Activated effector memory CD4-positive, alpha-beta T cell treated with anti-CD3 and anti-CD28 coated beads, Interleukin-2, amount 50 U/mL, for 16 hours (primary cell): ENCODE measurements at places on chromosomes 4 and X.

DNA sequence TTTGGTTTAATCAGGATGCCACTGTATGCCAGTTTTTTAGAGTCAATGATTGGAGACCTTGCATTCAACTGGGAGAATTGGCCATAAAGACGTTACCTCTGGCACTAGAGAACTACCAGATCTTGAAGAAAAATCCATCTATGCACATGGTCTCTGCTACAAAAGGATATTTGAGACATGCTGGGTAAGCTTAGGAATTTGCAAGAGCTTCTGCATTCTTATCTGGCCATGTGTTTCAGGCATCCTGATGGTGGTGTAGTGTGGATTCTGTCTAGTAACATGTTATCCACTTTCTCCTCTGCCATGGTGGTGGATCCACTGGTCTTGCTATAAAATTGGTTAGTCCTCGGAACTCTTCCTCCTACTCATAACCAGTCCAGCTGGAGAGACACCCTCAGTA lies 185.3 kb upstream of the WDFY3 start:
- no peak for DNase-seq

DNA sequence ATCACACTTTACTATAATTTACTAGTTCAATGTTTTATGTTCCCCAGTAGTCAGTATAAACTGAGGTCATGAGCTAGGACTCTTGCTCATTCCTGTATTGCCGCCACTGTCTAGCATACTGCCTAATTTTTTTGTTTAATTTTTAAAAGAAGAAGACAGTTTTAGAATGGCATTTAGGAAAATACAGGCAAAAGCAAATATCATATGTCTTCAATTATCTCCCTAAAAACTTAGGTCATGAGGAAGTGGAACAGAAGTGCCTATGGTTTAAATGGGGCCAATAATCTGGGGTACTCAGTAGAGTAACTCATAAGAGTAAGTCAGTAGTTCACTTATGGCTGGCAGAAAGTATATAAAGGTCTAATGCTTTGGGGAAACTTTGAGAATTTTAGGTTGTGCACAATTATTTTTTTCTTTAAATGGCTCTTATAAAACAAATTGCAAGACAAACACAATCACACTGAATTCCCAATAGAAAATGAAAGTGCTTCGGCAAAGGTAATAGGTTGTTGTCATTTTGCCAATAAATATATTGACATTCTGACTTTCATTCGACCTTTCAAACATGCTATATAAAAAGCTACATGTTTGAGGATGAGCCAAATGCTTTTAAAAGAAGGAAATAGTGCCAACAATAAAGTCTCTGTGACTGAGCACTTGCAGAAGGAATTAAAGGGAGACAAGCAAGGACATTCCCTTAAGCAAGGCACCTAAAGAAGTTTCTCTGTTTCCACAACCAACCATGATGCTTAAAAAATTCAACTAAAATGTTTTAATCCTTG lies 390.1 kb downstream of the PDGFC start:
- no peak for DNase-seq

DNA sequence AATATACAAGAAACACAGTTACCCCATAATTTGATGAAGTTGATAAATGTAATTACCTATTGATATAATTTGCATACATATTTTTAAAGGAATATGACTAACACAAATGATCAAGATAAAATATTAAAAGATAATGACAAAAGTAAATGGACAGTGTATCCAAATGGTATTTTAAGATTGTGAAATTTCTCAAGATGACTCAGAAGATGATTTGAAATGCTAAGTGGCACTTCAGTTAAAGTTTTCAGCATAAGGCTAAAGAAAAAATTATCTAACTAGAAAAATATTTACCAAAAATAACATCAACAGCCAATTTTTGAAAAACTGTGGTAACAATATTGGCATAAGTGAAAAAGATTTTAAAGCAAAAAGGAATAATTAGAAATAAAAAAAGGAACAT lies 248.4 kb upstream of the NDST4 start:
- no peak for DNase-seq

- DNase-seq: no peak
Observed at GRCh38 chr4:26056406-26056805, 142.4 kb downstream of the SMIM20 start.

DNA sequence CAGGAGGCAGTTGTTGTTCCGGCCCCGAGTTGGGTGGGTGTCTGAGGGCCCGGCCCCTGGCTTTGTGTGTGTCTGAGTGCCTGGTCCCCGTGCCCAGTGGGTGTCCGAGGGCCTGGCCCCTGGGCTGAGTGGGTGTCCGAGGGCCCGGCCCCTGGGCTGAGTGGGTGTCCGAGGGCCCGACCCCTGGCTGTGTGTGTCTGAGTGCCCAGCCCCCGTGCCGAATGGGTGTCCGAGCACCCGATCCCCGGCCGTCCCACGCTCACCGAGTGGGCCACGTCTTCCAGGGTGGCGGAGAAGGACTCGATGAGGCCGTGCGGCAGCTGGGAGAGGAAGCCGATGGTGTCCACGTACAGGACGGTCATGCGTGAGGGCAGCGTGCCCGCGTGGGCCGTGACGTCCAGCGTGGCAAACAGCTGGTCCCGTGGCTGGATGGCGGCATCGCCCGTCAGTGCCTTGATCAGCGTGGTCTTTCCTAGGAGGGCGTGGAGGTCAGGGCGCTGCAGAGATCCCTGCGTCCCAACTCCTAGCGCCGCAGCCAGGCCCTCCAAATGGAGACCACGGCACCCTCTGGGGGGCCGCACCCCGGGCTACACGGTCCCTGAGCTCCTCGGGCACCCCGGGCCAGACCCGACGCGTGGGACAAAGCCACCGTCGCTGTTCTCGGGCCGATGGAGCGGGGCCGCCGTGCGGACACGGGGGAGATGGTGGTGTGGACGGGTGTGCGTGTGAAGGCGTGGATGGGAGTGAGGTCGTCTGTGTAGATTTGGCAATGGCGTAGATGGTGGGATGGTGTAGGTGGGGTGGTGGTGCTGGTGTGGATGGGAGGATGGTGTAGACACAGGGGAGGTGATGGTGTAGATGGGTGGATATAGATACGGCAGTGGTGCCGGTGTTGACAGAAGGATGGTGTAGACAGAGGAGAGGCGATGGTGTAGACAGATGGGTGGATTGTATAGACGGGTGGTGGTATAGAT lies 7.2 kb downstream of the GTPBP6 start:
- peak; percentile 55 for DNase-seq

DNA sequence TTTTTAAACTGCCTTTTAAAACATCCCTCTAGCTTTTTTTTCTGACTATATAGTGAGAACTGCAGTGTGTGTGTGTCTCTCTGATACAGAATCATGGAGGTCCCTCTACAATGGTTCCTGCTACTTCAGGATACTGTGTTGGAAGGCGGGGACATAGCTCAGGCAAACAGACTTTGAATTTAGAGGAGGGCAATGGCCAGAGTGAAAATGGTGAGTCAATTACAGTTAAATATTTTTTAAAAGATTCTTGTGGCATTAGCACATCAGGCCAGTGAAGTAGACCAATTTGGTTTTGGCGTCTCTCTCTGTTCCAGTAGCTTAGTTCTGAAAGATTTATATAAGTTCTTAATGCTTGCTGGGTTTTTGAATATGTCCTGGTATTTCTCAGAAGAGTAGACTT lies 47.1 kb downstream of the ALG13 start:
- no peak for DNase-seq

GRCh38 chr4:155578219-155578618 lies 88.4 kb upstream of the GUCY1A1 start:
- no peak for DNase-seq

GRCh38 chr4:163701916-163702315 lies 207.4 kb downstream of the TMA16 start:
- DNase-seq: no peak

- DNase-seq: no peak
Observed at GRCh38 chrX:122512561-122513072, 671.5 kb upstream of the GRIA3 start.

GRCh38 chr4:88719381-88719780 lies 21.8 kb upstream of the NAP1L5 start:
- no peak for DNase-seq

DNA sequence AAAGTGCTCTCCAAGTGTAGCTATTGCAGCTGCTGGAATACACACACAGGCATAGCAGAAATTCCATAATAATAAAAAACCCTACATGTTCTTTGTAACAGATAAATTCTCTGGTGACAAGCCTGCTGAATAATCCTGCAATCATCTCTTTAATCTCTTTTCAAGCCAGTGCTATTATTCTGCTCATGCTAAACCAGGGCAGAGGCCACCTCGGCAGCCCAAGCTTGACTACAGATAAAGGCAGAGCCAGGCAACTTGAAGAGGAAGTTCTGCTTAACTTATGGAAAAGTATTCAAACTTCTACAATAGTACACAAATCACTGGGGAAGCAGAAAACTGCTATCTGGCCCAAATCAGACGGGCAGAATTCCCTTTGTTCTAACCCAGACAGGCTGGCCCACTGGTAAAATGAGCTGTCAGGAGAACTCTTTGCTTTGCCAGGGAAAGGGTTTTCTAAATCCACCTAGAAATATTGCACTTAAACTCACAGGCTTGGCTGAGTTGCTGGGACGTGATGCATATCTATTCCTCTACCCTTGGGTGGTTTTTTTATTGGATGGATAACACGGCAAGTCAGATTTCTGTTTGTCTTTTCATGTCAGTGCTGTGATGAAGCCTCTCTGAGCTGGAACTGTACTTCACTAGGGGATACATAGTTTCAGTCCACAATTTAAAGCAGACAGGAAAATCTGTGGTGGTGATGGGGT lies 70.5 kb downstream of the GATB start:
- DNase-seq: no peak

DNA sequence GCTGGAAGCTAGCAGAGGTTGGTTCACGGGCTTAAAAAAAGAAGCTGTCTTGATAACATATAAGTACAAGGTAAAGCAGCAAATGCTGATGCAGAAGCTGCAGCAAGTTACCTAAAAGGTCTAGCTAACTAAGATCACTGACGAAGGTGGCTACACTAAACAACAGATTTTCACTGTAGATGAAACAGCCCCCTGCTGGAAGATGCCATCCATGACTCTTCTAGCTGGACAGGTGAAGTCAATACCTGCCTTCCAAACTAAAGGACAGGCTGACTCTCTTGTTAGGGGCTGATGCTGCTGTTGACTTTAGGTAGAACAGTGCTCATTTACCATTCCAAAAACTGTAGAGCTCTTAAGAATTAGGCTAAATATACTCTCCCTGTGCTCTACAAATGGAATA lies 99.5 kb downstream of the FBXW7 start:
- DNase-seq: no peak

GRCh38 chrX:100615005-100615404 lies 21.6 kb downstream of the TSPAN6 start:
- DNase-seq: no peak

DNA sequence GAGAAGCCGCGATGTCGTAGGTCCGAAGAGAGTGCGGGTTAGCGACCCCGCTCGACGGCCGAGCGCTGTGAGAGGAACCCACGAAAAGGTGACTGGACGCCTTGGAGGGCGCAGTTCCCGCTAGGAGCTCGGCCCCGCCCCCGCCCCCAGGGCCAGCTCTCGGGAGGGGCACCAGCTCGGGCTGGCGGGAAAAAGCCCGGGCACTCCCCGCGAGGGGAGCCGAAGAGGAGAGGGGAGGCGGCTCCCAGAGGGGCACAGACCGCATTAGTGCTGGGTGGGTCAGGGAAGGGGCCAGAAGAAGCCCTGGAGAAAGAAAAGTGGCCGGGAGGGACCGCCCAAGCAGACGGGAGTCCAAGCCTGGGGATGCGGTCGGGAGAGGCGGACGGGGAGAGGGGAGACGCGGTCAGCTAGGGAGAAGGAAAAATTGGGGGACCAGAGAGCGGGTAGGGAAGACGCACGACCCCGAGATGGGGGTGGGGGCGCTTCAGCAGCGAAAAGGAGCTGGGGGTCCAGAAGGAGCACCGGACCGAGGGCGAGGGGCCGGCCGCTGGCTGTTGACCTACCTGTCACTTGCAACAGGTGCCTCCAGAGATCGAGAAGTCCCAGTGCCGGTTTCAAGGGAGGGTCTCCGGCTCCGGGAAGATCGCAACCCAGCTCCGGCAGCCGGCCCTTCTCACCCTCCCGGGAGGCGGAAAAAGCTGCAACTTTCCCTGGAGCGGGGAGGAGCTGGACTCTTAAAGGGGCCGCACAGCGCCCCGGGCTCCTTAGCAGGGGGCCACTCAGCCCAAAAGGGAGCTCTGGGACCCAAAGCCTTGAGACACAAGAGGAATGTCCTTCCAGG lies at the start of gene SYTL4:
Gene SYTL4, minus strand, starts transcription at position 681 of the 841 bp plus-strand sequence. CDS start 30,084 bp downstream, outside the sequence.
- DNase-seq: no peak

DNA sequence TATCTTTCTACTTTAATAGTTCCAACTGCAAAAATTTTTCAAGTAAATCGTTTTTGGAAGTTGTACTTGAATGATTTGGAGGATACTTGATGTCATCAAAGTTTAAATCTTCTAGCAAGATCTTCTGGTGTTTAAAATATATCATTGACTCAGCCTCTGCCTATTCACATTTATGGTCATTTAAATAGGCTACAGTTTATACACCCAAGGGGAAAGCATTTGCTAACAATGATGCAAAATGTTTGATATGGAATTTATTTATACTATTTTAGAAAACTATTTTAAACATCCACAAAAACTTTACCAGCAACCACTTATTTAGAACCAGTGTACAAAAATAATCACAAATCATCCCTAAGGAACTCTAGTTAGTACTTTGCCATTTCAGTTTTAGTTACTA lies 123.3 kb upstream of the STIM2 start:
- no peak for DNase-seq

GRCh38 chrX:39477762-39478120 lies 620.0 kb downstream of the BCOR start:
- DNase-seq: peak; percentile 62

DNA sequence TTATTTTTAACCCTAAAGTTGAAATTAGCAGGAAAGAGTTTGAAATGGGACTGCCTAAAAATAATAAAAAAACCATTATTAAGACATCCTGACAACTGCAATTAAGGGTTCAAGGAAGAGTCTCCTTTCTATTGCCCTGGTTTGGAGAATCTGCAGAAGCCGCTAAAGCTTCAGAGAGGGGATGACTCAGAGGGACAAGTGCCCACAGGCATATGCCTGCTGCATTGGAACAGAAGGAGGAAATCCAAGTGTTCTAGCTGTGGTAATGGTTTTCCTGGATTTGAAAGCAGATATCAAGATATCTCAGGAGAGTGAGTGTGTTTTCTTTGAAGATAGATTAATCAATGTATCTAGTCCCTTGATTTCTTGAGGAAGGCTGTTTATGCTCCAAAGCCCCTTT lies 235.1 kb upstream of the TAPT1 start:
- no peak for DNase-seq

GRCh38 chr4:43564591-43564990 lies 672.1 kb downstream of the GRXCR1 start:
- DNase-seq: no peak

- DNase-seq: no peak
Observed at GRCh38 chrX:4670606-4671005, 957.2 kb upstream of the PRKX start.

GRCh38 chr4:107854356-107855022 lies 29.8 kb downstream of the SGMS2 start:
- DNase-seq: no peak

- DNase-seq: no peak
Observed at GRCh38 chr4:11604821-11605220, 176.1 kb upstream of the HS3ST1 start.

DNA sequence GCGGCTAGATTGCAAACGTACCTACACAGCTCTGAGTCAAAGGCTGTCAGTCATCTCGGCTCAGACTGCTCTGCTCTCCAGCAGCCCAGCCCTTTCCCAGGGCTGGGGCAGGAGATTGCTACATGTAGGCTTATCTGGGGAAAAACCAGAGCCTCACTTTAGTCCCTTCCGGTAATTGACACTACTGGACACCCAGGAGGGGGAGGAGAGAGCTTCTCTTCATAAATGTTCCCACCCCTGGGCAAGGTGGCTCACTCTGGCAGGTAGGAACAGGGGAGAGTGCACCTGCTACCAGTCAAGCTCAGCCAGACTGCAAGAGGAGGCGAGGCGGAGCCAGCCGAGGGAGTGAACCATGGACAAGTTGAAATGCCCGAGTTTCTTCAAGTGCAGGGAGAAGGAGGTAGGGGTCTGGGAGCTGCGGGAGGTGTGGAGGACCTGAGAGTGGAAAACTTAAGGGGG lies at the start of gene SLC6A14:
Gene SLC6A14, plus strand, starts transcription at position 249 of the 459 bp plus-strand sequence. Its CDS starts 104 bp downstream, at position 353.
- DNase-seq: no peak
